Fibroblast of lung (primary cell): ENCODE measurements at places on chromosomes 12 and 14. TPM values are rescaled to one million over a fixed set of nuclear protein-coding genes. Genes with fewer than 3 reads are reported as not detected.

CEBPE gene
- not detected in 2 replicates for total RNA-seq

CELA1 gene
- total RNA-seq: not detected in 2 replicates

TMPRSS12 gene
- not detected in 2 replicates for total RNA-seq

OR4K14 gene
- total RNA-seq: not detected in 2 replicates

RNASE13 gene
- not detected in 2 replicates for total RNA-seq

GALNT9 gene
- total RNA-seq: 0.51 and 2.8 TPM in 2 replicates

DNAJC22 gene
- 4.6 and 4.8 TPM in 2 replicates for total RNA-seq

SLC22A17 gene
- 16.4 and 23.1 TPM in 2 replicates for total RNA-seq

PTPRO gene
- 0.26 and 0.33 TPM in 2 replicates for total RNA-seq

OR6C2 gene
- not detected in 2 replicates for total RNA-seq

CATSPERB gene
- under 0.01 TPM in 1 of 2 replicates, not detected in the other for total RNA-seq

EGLN3 gene
- 0.66 and 1.8 TPM in 2 replicates for total RNA-seq

MSI1 gene
- under 0.01 TPM in 1 of 2 replicates, not detected in the other for total RNA-seq
